ENCODE measurements at places on chromosomes 12 and 14.

DNA sequence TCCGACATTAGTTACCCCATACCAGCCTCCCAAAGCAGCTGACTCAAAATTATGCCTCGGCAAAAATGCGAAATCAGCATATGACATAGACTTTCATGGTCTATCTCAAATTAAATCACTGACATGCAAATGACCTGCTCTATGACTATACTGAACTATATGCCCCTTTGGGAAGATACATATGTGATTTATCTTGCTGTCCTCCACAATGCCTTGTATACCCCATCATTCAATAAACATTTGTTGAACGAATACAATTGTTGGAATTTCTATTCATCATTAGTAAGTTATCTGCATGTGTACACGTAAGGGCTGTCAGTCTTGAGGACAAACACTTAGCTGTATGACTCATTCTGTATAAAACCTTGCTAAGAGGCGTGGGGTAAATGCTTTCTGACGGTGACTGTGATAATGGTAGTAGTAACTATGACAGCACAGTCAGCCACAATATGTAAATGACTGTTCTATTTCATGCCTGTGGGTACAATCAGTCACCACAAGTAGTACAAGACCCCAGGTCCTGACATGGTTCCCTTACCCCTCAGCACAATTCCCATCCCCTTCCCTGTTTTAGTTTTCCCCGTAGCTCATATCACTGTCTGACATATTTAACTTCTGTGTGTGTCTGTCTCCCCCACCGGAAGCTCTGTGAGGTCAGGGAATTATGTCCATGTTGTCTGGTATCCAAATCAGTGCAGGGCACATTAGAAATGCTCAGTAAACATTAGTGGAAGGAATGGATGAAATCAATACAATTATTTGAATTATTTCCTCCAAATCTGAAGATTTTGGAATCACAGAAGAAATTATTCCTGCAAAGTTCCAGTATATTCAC, 42.8 kb downstream of the STXBP6 start:
- peak; percentile 68 for DNase-seq

DNA sequence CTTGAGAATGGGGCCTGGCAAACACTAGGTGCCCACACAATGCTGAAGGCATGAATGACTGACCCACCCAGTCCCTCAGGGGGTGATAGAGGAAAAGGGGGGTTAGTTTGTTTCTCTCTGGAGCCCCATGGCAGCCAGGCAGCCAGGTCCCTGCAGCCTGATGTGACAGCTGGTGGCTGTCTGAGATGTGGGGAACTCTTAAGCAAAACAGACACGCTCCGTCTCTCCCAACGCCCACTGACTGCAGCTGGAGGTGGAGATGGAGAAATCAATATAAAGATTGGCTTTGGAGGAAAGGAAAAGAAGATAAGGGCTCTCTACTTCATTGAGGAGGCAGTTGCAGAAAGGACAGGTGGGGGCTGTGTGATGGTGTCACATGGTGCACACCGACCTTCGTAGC, 240.8 kb upstream of the LHX5 start:
- DNase-seq: no peak

GRCh38 chr12:6664902-6665301, 2.0 kb upstream of the ING4 start:
- no peak for DNase-seq

- no peak for DNase-seq
These were observed 378.4 kb downstream of the CCDC91 start for GRCh38 chr12:28568704-28569103.

GRCh38 chr12:22982635-22983034, 357.7 kb downstream of the ETNK1 start:
- no peak for DNase-seq

- no peak for DNase-seq
These were observed 158.2 kb upstream of the RGS6 start for GRCh38 chr14:71773898-71774481.

- DNase-seq: peak; percentile 69
These were observed 10.9 kb downstream of the HDAC7 start for GRCh38 chr12:47808574-47809365.

DNA sequence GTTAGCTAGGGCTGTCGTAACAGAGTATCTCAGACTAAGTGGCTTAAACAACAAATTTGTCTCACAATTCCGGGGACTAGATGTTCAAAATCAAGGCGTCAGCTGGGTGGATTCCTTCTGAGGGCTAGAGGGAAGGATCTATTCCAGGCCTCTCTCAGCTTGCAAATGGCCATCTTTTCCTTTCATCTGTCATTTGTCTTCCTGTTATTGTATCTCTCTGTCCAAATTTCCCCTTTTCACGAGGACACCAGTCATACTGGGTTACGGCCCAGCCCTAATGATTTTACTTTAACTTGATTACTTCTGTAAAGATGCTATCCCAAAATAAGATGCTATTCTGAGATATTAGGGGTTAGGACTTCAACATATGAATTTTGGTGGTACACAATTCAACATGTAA, 119.0 kb upstream of the CPSF6 start:
- no peak for DNase-seq

DNA sequence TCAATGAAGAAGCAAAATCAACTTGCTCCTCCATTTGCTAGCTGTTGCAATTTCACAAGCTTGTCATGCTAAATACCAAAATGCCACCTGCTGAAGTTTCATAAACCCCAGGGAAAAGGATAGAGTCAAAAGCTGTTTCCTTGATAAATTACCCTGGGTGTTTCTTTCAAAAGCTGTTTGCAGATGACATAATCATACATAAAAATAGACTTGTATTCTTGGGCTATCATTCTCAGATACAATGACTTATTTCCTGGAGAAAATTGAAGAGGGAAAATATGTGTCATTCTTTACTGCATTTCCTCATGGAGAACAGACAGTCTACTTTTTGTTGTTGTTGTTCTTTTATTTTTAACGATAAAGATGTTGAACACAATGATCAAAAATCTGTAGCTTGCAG, 119.2 kb downstream of the GALC start:
- peak; percentile 92 for DNase-seq

DNA sequence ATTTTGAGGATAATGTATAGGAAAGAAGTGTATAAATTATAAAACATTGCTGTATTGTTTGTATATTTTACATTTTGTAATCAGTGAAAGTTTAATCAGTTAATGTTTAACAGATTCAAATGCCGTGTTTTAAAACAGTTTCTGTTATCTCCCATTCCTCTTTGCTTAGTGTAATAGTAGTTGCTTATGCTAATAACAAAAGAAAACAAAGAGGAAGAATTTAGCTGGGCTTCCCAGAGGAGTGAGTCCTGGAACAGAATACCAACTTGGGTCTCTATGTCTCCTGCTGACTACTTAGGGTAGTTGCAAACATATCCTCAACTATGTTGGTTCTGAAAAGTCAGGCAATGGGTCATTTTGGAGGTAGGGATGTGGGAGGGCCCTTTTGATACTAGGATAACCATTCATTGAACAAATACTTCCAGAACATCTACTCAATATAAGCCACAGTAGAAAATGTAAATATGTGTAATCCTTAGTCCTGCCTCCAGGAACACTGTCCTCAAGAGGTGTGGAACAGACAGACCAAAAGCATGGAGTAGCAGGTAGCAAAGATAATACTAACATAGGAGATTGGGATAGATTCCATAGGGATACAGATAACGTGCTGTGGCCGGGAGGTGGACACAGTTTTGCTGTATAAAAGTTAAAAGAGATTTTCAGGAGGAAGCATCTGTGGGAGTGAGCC, 36.1 kb upstream of the EVL start:
- no peak for DNase-seq

DNA sequence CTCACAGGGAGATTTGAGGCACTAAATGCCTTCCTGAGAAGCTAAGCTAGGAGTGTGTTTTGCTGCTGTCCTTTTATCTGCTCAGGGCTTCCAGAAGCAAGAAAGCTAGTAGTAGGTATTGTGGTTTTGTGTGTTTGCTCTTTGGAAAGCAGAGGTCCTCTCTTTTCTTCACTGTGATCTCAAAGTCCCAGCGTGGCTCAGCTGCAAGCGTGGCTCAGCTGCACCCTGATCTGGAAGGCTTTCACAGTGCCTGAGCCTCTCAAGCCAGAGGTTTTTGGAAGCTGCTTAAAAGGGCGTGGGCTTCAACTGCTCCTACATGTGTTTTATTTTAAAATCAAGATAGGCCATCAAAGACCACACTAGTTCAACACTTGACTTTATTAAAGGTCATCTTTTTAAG, 337.4 kb upstream of the RGS6 start:
- DNase-seq: no peak

- no peak for DNase-seq
These were observed 12.9 kb upstream of the FAM181A start for GRCh38 chr14:93914278-93914677.

DNA sequence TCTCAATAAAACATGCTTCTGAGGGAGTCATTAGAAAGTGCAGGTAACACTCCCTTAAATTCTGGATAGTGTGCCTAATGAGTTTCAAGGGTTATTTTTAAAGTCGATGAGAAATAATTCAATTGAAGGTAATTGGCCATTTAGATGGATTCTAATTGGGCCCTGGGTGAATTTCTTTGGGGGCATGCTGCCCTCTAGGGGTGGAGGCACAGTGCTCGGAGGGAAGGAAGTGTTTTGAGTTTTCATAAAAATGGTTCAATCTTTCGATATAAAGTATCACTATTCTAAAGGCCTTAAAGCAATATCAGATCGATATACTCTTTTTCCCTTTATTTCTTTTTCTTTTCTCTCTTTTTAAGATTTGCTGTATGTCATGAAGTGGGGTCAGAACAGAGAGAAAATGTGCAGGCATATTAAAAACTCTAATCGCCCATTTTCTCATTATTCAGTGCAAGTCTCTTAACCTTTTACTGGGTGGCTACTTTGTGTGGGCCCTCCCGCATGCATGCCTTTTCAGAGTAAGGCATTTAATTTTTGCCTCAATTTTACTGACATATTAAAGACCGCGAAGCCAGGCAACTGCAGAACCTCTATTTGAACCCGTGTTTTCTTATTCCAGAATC, 25.5 kb downstream of the NKX2-8 start:
- no peak for DNase-seq

GRCh38 chr14:100296106-100296651, 10.1 kb downstream of the SLC25A29 start:
- no peak for DNase-seq

DNA sequence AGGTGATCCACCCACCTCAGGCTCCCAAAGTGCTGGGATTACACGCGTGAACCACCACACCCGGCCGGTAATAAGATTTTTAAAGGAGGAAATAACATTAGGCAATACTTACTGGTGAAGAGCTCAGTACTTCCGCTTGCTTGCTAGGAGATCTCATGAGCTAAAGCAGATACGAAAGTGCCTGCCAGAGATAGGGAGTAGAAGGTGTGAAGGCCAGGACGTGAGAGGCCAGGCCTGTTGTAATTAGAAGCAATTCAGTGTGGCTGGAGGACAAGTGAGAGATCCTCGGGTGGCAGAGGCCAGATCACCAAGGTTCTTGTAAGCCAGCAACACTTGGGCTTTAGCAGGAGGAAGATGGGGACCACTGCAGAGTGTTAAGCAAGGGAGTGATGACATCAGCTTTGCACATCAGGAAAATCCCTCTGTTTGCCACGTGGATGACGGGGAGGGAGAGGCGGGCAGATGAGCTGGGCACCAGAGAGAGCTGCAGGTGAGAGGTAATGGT, 7.6 kb downstream of the TECPR2 start:
- DNase-seq: no peak

GRCh38 chr14:75181293-75182062, 5.1 kb upstream of the TMED10 start:
- no peak for DNase-seq

- DNase-seq: no peak
These were observed 76.1 kb upstream of the RFX4 start for GRCh38 chr12:106506691-106507090.

DNA sequence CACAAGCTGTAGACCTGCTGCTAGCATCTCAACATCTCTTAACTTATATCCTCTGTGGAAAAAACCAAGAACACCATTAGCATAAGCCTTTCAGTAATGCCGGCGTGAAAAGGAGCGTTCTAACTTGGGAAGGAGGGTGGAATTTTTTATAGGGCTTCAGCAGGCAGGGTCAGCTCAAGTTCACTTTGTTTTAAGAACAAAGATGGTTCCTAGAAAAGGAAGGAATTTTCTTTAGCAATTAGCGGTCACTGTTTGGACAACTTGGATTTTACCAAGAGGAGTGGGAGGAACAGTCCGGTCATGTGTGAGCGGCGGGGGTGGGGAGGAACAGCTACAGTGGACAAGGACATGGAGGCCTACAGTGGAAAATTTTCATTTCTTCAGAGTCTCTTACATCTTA, 35.9 kb downstream of the BBS10 start:
- DNase-seq: no peak

- DNase-seq: no peak
These were observed 120.9 kb downstream of the TMTC1 start for GRCh38 chr12:29662734-29663323.

DNA sequence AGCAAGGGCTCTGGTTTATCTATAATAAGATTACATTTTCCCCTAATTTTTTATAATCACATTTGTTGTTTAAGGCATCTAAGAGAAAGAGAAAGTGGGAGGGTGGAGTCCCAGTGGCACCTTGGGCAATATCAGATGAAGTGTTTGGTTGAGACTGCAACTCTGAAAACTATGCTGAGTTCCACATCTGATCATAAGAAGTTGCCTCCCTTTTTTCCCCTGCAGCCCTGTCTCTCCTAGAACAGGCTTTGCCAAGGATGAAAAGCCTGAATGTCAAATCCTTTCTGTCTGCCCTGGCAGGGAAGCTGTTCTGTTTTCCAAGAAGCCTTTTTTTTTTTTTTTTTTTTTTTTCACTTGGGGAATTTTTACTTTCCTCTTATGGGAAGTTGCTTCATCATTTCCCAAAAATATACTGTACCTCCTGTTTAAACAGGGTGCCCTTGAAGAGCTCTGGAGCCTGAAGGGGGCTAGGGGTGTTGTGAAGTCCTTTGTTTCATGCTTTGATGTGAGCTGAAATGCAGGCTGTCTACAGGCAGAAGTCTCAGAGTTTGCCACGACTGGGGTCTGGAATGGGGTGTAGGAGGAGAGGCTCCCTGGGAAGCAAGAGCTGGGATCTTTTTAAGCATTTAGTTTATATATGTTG, 71.3 kb downstream of the SUSD6 start:
- DNase-seq: no peak

DNA sequence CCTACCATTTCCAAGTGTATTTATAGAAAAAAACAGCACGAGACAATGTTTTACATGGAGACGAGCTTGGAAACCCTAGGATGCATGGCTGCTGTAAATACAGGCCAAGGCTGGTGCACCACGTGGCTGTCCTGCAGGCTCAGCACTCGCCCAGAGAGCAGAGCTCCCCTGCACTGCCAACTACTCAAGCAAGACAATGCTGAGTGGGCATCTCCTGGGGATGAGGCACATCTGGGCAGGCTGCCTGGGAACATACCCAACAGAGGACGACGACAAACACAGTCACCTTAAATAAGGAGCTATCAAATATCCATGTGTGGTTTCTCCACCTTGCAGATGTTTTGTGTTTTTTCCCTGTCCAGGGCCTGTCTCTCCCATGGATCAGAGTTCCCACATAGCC, 128.3 kb upstream of the PRMT8 start:
- DNase-seq: no peak

All from kidney capillary endothelial cell (primary cell).